ENCODE measurements at places on chromosomes 6 and 20.

GRCh38 chr20:39857835-39858234 lies 831.2 kb downstream of the MAFB start:
- DNase-seq = no peak

- DNase-seq = no peak
Measured at GRCh38 chr6:12348530-12349511, 58.7 kb downstream of the EDN1 start.

- DNase-seq = no peak
Measured at GRCh38 chr6:157539421-157539822, 158.4 kb downstream of the ZDHHC14 start.

GRCh38 chr6:167103041-167103891 lies 19.6 kb upstream of the CCR6 start:
- no peak for DNase-seq

GRCh38 chr6:156279261-156279969 lies 497.8 kb upstream of the ARID1B start:
- DNase-seq = no peak

- no peak for DNase-seq
Measured at GRCh38 chr6:147693181-147693580, 184.7 kb downstream of the SAMD5 start.

DNA sequence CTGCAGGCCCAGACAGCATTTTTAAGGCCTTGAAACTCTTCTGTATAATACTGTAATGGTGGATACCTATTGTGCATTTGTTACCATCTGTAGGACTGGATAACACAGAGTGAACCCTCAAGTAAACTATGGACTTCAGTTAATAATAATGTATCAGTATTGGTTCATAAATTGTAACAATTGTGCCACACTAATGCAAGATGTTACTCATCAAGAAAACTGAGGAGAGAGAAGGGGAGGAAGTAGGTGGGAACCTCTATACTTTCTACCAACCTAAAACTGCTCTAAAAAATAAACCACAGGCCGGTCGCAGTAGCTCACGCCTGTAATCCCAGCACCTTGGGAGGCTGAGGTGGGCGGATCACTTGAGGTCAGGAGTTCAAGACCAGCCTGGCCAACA lies 10.8 kb downstream of the MAPK13 start:
- no peak for DNase-seq

DNA sequence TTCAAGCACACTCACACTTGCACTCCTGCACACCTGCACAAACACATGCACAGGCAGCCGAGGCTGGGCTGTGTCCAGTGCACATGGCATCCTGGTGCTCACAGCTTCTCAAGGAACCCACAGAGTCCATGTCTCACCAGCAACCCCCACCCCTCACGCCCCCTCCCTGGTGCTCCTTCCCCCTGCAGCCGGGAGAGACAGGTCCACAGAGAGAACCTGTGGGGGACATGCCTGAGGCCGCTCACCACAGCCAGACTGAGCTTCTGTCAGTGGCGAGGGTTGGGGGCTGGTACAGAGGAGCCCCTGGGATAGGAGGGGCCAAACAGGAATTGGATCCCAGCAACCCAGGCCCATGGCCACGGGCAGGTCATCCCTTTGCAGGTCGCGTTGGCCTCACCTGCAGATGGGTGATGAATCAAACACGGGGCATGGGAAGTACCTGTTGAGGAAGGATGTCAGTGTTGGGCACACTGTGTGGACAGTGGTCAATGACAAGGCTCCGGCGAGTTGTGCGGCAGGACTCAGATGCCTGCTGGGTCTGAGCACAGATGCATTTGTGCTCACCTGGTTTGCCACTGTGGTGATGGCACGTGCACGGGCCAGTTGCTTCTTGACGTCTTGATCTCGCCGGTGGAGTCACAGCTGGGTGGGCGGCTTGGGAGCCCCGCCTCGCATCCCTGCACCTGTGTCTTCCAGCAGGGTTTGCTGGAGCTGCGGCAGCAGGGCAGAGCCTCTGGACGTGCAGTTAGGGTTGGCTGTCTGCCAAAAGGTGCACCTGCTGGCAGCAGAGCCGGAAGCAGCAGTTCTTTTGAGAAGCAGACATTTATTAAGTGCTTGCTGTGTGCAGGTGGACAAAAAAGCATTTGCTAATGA lies 113.0 kb downstream of the ERMARD start:
- no peak for DNase-seq

- no peak for DNase-seq
Measured at GRCh38 chr6:82511546-82511945, 147.9 kb downstream of the TPBG start.

DNA sequence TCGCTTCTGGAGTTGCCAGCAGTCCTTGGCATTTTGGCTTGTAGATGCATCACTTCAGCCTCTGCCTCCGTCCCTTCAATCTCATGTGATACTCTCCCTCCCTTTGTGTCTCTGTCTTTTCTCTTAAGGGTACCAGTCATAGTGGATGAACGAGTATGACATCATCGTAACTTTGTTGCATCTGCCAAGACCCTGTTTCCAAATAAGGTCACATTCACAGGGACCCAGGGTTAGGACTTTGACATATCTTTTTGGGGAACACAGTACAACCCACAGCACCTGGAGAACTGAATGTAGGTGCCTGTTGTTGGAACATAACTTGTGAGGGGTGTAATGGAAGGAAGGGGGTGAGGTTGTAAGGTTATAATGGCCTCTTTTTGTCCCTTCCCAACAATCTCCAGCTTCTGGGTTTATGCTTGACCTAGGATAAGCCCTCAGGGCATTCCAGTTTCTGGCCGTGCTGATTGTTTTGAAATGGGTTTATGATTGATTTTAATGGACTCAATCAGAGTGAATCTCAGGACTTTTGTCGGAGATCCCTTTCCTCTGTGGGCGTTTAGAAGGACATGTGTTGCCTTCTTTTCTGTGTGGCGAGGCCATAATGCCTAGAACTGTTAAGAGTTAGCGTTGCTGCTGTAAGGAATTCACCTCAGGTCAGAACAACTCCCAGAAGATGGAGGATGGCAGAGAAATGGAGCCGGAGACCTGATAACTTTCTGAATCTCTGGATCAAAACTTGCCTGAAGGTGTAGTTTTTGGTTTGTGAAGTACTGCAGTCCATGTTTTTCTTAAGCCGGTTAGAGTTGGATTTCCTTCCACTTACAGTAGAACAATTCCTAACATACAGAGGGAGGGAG lies 9.2 kb downstream of the ATRN start:
- no peak for DNase-seq

DNA sequence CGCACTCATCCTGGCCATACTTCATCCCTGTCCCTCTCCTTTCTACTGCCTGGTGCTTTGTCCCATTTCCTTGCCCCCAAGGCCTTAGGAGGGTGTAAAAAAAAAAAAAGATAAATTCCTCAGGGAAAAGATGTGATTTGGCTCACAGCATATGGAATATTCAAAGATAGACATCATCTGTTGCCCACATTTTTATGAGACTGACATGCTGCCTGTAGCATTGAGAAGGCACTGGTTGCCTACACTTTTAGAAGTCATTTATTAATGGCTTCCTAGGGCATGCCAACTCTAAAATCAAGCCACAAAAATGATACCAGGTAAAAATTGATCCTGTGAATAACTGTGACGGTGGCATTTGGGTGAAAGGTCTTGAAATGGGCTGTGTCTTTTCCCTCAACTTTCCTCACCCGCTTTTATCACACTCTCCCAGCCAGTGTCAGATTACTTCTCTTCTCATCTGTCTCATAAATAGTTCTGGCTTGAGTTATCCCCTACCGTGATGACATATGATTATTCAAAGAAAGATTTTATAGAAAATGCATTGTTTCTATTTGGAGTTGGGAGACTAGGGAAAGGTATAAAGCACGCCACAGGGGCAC lies 139.4 kb downstream of the CARMIL1 start:
- DNase-seq = no peak

- DNase-seq = no peak
Measured at GRCh38 chr6:37550191-37550831, 50.6 kb upstream of the CCDC167 start.

DNA sequence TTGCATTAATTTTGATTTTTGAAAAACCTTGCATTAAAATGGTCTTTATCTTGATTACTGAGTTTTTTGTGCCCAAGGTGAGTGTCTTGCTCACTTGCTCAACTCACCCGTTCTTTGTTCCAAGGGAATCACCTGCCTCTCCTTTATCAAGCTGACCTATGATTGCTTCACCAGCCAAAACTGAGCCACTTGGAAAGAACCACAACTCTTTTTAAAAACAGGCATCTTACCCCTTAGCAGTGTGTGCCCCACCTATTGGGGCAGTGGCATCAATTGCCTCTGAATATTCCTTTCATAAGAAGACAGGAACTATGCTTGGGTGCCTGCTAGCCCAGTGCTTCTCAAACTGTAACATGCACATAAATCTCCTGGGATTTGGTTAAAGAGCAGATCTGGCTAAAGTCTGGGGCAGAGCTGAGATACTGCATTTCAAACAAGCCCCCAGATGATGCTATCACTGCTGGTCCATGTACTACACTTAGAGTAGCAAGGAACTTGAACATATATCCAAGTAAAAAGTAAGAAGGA lies 3.3 kb upstream of the STK38 start:
- DNase-seq = no peak

DNA sequence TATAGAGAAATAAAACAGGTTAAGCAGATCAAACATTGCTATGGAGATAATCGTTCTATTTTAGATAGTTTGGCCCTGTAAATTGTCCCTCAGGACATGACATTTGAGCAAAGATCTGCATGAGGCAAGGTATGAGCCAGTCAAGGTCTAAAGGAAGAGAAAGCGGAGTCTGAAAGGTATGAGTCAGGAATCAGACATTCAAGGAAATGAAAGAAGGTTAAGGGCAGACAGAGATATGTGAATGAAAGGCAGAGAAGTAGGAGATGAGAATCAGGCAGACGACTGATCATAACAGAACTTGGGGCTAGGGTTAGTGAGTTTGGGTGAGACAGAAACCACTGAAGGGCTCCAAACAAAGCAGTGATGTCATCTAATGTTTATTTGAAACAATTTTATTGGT lies 775.8 kb downstream of the MAFB start:
- DNase-seq = no peak

GRCh38 chr6:35319346-35320030 lies 21.9 kb downstream of the DEF6 start:
- no peak for DNase-seq

- DNase-seq = no peak
Measured at GRCh38 chr6:157961832-157962575, 19.7 kb upstream of the SYNJ2 start.

GRCh38 chr6:10343320-10343719 lies 71.6 kb downstream of the TFAP2A start:
- no peak for DNase-seq

- DNase-seq = no peak
Measured at GRCh38 chr6:16063580-16063979, 65.3 kb upstream of the MYLIP start.

DNA sequence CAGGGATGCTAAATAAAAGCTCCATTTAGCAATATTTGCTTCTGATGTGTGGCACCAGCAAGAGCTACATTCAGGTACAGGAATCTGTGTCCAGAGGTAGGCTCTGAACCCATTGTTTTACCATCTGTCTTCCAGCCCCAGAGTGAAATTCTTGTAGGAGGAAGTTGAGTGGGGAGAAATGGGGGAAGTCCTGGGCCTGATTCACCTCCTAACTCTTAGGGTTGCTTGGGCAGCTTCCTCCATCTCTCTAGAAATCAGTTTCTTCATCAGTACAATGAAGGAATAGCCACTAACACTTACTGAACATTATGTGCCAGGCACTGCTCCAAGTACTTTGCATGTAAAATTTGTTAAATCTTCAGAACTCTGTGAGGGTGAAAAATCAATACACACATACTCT lies 35.1 kb upstream of the TSPYL1 start:
- DNase-seq = no peak

GRCh38 chr6:13447949-13448724 lies 39.3 kb downstream of the GFOD1 start:
- no peak for DNase-seq

- no peak for DNase-seq
Measured at GRCh38 chr20:46099491-46100287, 9.9 kb upstream of the NCOA5 start.

- no peak for DNase-seq
Measured at GRCh38 chr6:96450082-96450769, 71.4 kb upstream of the UFL1 start.

DNA sequence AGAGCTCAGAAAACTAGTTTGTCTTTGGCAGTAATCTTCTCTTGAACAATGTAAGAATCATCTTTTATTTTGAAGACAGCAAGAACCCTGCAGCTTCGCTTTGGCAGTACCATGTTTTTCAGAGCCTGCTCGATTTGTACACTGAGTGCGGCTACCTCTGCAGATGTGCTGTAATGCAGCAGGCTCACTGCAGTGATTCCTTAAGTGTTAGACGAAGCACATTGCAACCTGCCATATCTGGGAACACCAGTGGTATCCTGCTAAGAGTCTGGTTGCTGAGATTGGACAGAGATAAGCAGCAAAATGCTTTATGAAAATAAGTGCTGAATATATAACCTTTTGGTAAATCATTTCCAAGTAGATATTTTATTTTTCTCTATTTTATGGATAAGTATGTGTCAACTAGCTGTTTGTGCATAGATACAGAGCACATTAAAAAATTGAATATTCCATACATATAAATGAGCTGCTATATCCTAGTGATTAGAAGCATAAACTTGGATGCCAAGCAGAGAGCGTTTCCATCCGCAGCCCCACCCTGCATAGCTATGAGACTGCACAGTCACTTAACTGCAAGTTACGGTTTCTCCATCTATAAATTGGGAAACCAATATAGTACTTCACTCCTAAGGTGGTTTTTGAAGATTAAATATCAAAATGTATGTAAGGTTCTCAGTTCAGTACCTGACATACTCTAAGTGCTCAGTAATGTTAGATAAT lies 328.3 kb downstream of the FARS2 start:
- DNase-seq = no peak

DNA sequence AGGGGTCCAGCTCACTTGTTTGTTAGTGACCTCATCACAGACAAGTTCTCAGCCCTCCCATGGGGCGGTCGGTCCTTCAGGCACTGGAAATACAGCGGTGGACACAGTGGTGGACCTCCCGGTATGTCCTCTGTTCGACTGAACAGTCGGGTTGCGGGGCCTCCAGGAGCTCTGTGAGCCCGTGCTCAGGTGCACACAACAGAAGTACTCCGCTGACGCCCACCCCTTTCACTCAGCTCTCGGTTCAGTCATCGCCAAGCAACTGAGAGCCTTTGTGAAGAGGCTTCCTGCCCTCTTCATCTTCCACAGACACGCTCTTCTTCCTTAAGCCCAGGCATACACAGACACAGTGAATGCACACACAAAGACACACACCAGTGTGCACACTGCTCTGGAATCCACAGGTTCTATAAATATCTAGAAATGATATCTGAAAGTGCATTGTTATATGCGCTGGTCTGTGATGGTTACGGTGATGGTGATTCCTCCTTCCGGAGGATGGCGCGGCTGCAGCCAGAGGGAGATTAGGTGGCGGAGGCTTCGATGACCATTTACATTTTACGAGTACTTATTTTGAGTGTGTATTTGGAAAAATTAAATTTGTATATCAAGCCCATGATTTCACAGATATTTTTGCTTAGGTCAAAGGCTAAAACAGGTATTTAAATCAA lies 46.8 kb upstream of the BHLHE23 start:
- no peak for DNase-seq

DNA sequence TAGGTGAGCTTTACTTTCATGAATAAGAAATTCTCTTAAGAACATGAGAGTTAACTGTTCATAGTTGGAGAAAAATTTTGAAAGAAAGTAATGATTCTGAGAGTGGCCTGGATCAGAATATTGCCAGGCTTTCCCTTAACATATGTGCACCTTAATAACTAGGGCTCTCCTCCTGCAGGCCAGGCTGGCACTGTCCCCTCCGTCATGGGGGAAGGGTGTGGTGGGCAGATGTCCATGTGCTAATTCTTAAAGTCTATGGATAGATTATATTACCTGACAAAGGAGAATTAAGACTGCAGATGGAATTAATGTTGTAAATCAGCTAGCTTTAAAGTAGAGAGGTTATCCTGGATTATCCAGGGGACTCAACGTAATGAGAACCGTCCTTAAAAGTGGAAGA lies 10.9 kb upstream of the KLHL32 start:
- no peak for DNase-seq
